Hematopoietic multipotent progenitor cell treated with erythropoietin and hydrocortisone succinate and interleukin-3 and kit ligand, for 8 days (in vitro differentiated cells): ENCODE measurements at places on chromosomes 13 and 19.
A peak's percentile ranks its signal among the peaks of the same experiment; 100 is the strongest.

GRCh38 chr13:100497389-100497788, 91.2 kb downstream of the GGACT start:
- no peak for DNase-seq

- no peak for DNase-seq
Observed at GRCh38 chr19:49779731-49780555, 13.1 kb downstream of the AP2A1 start.

- no peak for DNase-seq
Observed at GRCh38 chr13:30908416-30908980, 2.4 kb downstream of the MEDAG start.

DNA sequence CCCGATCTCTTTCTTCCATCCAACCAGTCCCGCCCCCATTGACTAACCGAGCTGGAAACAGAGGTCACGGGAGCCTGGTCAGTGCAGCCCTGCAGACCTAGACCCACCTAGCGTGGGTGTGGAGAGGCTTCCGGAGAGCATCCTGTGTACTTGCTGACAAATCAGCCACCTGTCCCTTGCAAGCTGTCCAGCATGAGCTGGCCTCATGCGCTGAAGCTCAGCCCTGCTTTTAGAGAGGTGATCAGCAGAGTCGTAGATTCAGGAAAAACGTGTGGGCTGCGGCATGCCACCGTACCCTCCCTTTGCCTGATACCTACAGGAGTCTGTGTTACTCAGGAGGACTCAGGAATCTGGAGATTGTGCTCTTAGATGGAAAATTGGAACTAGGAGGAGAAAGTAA, 80.3 kb upstream of the UQCRFS1 start:
- DNase-seq, result no peak

DNA sequence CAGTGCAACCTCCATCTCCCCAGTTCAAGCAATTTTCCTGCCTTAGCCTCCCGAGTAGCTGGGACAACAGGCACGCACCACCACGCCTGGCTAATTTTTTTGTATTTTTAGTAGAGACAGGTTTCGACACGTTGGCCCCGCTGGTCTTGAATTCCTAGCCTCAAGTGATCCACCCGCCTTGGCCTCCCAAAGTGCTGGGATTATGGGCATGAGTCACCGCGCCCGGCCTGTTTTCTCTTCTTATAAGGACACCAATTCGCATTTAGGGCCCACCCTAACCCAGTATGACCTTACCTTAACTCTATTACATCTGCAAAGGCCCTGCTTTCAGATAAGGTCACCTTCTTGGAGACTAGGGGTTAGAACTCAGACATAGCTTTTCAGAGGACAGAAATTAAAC, 35.1 kb downstream of the TMEM161A start:
- no peak for DNase-seq

DNA sequence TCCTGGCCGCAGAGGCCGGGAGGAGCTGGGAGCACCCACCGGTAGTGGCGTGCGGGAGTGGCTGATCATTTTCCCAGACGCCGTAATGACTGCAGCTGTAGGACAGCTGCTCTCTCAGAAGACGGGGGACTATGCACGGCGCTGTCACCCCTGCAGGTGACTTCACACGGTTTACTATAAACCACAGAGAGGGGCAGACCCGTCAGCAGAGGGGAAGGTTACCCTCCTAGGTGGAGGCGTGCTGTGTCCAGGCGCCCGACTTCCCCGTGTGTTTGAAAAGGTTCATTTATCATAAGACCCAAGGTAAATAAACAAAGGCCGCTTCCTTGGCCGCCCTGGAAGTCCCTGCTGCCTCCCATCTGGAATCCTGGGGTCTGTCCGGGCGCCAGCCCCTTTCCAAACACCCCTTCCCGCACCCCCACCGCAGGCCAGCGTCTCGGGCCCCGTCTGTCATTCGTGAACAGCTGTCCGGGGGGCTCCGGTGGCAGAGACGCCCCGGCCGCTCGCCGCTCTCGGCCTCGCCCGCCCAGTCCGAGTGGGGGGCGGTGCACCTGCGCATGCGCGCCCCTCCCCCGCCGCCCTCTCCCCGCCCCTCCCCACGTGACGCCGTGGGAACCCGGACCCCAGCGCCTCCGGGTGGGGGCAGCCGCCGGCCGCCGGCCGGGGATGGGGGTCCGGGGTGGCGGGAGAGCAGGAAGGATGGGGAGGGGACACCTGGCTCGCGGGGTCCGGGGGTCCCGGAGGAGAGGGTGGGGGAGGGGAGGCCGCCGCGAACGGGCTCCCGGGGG, 915 bp downstream of the SHC2 start:
- peak; percentile 6 for DNase-seq

DNA sequence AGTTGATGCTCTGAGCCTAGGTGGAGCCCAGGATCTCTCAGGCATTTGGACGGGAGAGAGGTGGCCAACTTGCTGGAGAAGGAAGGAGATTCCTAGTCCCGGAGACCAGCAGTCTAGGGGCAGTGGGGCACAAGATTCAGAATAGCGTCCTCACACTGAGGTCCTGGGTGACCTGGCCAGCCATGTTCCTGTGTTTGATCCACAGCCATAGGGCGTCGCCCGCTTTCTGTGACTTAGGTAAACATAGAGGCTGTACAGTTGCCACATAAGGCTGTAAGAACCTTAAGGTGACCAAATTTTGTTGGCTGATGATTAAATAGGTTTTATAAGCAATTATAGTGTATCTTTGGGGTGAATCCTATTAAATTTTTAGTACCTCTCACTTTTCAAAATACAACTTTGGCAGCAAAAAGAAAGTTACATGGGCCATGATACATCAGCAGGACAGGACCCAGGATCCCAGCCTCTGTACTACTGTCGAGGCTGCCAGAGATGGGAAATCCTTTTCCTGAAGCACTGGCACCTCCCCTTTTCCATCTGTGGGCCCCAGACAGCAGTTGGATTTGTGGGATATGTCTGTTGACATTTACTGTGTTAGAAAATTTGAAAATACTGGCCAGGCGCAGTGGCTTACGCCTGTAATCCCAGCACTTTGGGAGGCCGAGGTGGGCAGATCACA, 37.5 kb downstream of the TSSK6 start:
- DNase-seq, result no peak

GRCh38 chr13:94129490-94129894, 350.0 kb downstream of the DCT start:
- no peak for DNase-seq

DNA sequence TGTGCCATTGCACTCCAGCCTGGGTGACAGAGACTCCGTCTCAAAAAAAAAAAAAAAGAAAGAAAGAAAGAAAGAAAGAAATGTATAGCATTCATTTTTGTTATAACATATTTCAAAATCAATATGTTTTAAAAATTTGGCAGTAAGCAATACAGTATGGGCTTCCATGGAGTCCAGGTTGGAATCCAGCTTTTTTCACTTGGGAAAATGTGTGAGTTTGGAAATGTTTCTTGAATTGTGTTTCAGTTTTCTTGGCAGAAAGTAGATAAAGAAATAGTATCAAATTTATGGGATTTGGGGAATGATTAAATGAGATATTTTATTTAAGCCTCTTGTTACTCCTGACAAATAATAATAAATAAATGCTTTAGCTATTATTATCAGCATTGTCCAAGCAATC, 225.6 kb downstream of the PCDH9 start:
- no peak for DNase-seq

DNA sequence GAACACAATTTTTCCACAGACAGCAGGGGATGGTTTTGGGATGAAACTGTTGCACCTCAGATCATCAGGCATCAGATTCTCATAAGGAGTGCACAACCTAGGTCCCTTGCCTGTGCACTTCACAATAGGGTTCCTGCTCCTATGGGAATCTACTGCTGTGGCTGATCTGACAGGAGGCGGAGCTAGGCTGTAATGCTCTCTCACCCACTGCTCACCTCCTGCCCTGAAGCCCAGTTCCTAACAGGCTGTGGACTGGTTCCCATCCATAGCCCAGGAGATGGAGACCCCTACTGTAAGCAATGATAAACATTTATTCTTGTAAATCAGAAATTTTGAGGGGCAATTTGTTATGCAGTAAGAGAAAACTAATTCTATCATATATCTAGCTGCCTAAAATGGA, 1234.7 kb downstream of the SLITRK1 start:
- no peak for DNase-seq

- DNase-seq, result no peak
Observed at GRCh38 chr13:67821606-67822005, 591.5 kb upstream of the PCDH9 start.

GRCh38 chr19:2076526-2076944, 19.6 kb downstream of the MOB3A start:
- no peak for DNase-seq

DNA sequence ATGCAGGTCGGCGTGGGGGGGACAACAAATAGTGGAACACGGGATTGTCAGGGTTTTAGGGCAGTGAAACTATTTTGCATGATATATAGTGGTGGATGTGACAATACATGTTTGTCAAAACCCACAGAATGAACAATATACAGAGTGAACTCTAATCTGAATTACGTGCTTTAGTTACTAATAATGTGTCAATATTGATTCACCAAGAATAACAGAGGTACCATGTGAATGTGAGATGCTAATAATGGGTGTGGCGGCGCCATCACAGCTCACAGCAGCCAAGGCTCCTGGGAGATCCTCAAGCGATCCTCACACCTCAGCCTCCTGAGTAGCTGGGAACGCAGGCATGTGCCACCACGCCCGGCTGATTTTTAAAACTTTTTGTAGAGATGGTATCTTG, 12.9 kb downstream of the ELAVL1 start:
- no peak for DNase-seq

DNA sequence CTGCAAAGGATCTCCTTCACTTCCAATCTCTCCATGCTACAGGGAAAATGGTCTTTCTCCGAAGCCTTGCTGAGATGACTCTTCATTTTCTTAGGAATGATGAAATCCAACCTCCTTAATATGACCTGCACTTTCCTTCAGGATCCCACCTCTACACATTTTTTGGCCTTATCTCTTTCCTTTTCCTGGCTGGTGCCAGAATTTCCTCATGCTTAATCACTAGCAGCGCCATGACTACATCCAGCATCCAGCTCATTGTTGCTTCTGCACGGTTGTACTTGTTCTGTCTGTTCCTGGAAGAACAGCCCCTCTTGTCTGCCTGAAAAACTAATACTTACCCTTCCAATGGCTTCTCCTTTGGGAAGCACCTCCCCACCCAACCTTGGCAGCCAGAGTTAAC, 68.4 kb downstream of the TEX26 start:
- no peak for DNase-seq

DNA sequence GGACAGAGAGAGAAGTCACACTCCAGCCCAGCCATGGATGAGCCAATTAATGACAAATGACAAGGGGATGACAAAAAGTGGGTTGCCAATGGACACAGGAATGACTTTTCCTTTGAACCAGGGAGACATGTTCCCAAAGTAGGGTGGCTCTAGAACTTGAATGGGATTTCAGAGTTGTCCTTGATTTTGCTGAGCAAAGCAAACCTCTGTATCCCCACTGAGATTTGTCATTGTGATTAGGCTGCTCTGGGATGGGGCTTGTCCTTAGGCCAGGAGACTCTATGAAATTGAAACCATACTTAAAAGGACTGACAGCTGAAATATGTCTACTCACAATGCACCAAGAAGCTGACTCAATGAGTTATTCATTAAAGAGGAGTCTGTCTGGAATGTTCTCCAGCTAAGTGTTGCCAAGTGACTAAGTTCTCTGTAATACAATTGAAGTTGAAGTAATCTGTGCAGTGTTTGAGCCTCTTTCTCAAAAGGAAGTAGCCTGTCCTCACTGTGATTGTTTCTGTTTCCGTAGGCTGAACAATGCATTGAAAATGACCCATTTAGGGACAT, 69.0 kb upstream of the PCDH9 start:
- DNase-seq, result no peak

DNA sequence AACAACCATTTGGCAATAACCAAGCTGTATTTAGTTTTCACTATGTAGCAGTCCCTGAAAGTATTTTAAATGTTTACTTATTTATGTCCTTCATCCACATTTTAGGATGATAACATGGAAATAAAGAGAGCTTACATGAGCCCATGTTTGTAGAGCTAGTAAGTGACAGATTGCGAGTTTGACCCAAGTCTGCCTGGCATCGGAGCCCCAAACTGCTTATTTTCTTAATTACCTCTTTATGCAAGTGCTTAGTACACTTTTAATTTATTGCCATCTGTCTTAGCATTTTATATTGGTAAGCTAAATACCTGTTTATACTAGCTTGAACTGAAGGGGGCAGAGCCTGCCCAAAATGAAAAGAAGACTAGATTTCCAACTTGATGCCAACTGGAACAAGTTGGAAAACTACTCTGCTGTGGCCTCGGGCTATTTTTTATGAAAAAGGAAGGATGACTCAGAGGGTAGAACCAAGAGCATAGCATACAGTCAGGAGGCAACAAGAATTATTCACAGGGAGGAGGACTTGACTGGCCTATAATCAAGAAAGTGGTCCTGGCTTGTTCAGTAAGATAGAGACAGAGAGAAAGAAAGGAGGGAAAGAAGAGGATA, 150.2 kb downstream of the NDFIP2 start:
- no peak for DNase-seq

DNA sequence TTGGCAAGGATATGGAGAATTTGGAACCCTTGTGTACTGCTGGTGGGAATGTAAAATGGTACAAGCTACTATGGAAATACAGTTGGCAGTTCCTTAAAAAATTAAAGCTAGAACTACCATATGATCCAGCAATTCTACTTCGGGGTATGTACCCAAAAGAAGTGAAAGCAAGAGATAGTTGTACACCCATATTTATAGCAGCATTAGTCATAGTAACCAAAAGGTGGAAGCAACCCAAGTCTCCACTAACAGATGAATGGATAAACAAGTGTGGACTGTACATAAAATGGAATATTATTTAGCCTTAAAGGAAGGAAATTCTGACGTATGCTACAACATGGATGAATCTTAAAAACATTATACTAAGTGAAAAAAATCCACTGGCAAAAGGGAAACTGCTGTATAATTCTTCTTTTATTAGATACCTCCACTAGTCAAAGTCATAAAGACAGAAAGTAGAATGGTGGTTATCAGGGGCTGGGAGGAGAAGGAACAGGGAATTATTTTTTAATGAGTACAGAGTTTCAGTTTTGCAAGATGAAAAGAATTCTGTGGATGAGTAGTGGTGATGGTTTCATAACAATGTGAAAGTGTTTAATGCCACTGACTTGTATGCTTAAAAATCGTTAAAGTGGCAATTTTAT, 141.6 kb downstream of the RXFP2 start:
- DNase-seq, result no peak

- DNase-seq, result no peak
Observed at GRCh38 chr13:51323824-51324511, 15.5 kb upstream of the SERPINE3 start.

GRCh38 chr19:18635831-18636182, 1.0 kb upstream of the KLHL26 start:
- no peak for DNase-seq

DNA sequence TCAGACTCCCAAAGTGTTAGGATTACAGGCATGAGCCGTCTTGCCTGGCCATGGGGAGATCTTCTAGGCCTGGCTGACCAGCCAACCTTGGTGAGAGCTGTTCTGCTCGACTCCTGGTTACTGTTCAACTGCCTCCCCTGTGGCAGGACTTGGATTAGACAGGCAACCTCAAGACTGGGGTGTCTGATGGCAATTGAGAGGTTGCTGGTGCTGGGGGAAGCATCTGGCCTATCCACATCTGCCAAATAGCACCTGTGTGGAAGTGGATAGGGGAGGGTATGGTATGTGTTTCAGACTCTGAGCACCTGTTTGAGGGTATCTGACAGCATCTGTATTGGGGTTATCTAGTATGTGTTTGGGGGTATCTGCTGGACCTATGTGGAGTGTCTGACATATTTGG, 44.7 kb downstream of the ARHGEF18 start:
- no peak for DNase-seq

GRCh38 chr19:2016041-2016807, 710 bp upstream of the BTBD2 start:
- peak; percentile 78 for DNase-seq
